Activated naive CD4-positive, alpha-beta T cell treated with anti-CD3 and anti-CD28 coated beads, Interleukin-2, amount 10 ng/mL, durations not matched to agents 5 hours and 36 hours (primary cell): ENCODE measurements at places on chromosomes 4 and X. TPM values are rescaled to one million over a fixed set of nuclear protein-coding genes. Genes with fewer than 3 reads are reported as not detected.

Gene ODAM
- not detected for total RNA-seq

Gene TECRL
- not detected for total RNA-seq

Gene PNMA6E
- total RNA-seq: not detected

Gene INTU
- total RNA-seq: not detected

Gene CSAG1
- not detected for total RNA-seq

Gene FAAH2
- total RNA-seq: 1.7 TPM

Gene GRID2
- not detected for total RNA-seq

Gene GLRB
- not detected for total RNA-seq

Gene SAGE1
- not detected for total RNA-seq

Gene GALNTL6
- total RNA-seq: not detected

Gene ATOH1
- not detected for total RNA-seq

Gene SMIM9
- not detected for total RNA-seq

Gene HPSE
- total RNA-seq: 21.0 TPM

Gene MGARP
- total RNA-seq: not detected

Gene SLC30A9
- 29.0 TPM for total RNA-seq

Gene TEX13B
- not detected for total RNA-seq
